Prostate gland (tissue), 2 donors: ENCODE measurements at places on chromosomes 1 and 21. TPM values are rescaled to one million over a fixed set of nuclear protein-coding genes. Genes with fewer than 3 reads are reported as not detected.

- no peak for DNase-seq
- no peaks in the 10 kb centered on the region for H3K36me3 ChIP-seq
- peaks cover 7% of the 10 kb centered on the region for H3K27me3 ChIP-seq
- H3K4me3 ChIP-seq, result no peak overlapping the region
- H3K4me1 ChIP-seq, result no peaks in the 10 kb centered on the region
These were observed 1.3 kb downstream of the NGF start for GRCh38 chr1:115336741-115337140.

GRCh38 chr1:193104502-193104906, 710 bp downstream of the GLRX2 start:
- no peaks in the 10 kb centered on the region for H3K4me1 ChIP-seq
- H3K36me3 ChIP-seq, result no peaks in the 10 kb centered on the region
- DNase-seq, result peak; percentile 19
- H3K4me3 ChIP-seq, result peak overlapping the region; percentile 90

GRCh38 chr21:24428591-24429199, 1178.6 kb downstream of the MRPL39 start:
- no peaks in the 10 kb centered on the region for H3K4me1 ChIP-seq
- no peaks in the 10 kb centered on the region for H3K27me3 ChIP-seq
- no peak overlapping the region for H3K4me3 ChIP-seq
- no peaks in the 10 kb centered on the region for H3K36me3 ChIP-seq
- no peak overlapping the region for H3K27ac ChIP-seq

DNA sequence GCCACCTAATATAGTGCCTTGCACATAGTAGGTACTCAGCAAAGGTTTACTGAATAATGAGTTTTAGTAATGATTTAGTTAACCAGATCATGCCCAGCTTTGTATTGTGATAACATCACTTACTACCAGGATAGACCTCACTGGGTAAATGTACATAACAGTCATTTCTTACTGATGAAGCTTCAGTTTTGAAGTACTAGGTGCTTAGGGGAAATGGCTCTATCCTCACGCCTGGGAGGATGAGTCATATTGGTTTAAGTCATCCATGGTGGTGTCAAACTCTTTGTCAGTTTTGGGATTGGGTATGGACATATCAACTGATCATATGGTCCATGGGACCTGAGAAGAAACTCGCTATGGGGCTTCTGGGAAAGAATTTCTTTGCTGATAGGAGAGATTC, 90.6 kb upstream of the USP24 start:
- H3K27me3 ChIP-seq, result no peaks in the 10 kb centered on the region
- H3K27ac ChIP-seq, result no peak overlapping the region
- DNase-seq, result no peak
- H3K4me1 ChIP-seq, result no peaks in the 10 kb centered on the region

GRCh38 chr1:198125995-198126735, 30.6 kb upstream of the NEK7 start:
- no peak overlapping the region for H3K4me3 ChIP-seq
- H3K27me3 ChIP-seq, result no peaks in the 10 kb centered on the region
- no peaks in the 10 kb centered on the region for H3K36me3 ChIP-seq
- DNase-seq, result no peak
- H3K27ac ChIP-seq, result no peak overlapping the region
- H3K4me1 ChIP-seq, result no peaks in the 10 kb centered on the region

The HMGB4 gene
- total RNA-seq, result not detected

The TAS1R1 gene
- total RNA-seq, result 1.5 TPM

The IGSF3 gene
- 30.4 TPM for total RNA-seq

The NPHS2 gene
- not detected for total RNA-seq

The SPRR2A gene
- not detected for total RNA-seq

The ELF3 gene
- 191 TPM for total RNA-seq

The CFHR5 gene
- not detected for total RNA-seq

The ETV3 gene
- 33.3 TPM for total RNA-seq
